ENCODE measurements at places on chromosomes 6 and 20. TPM values are rescaled to one million over a fixed set of nuclear protein-coding genes. Genes with fewer than 3 reads are reported as not detected.

Gene RNF144B
- 37.0 TPM for total RNA-seq

Gene APMAP
- total RNA-seq: 101 TPM

Gene SLX4IP
- total RNA-seq: 6.9 TPM

Gene MAFB
- total RNA-seq: 43.9 TPM

Gene SRF
- 18.1 TPM for total RNA-seq

Gene TFAP2D
- not detected for total RNA-seq

Gene ITCH
- 72.3 TPM for total RNA-seq

Gene BMP2
- total RNA-seq: 3.9 TPM

Gene DNMT3B
- total RNA-seq: 0.96 TPM

Gene OPRL1
- 2.3 TPM for total RNA-seq

Gene ZNF391
- 5.2 TPM for total RNA-seq

Gene BPIFB3
- total RNA-seq: not detected

Gene FAM217A
- total RNA-seq: not detected

Gene SLC26A8
- total RNA-seq: 0.48 TPM

Gene NDRG3
- 18.7 TPM for total RNA-seq

Gene PRR18
- not detected for total RNA-seq

Gene LRRC73
- not detected for total RNA-seq

Gene HS3ST5
- not detected for total RNA-seq

Gene PEDS1
- 18.0 TPM for total RNA-seq

Gene C6orf58
- total RNA-seq: not detected

Gene CTSZ
- 181 TPM for total RNA-seq

Gene MYMX
- total RNA-seq: 3.4 TPM

Gene SOX4
- 71.0 TPM for total RNA-seq

Gene C6orf15
- total RNA-seq: 0.59 TPM

Gene HSPA1B
- total RNA-seq: 376 TPM

Gene KIF16B
- 23.8 TPM for total RNA-seq

Gene BPIFA1
- not detected for total RNA-seq

Gene DNAH8
- under 0.01 TPM for total RNA-seq

Gene TRAPPC3L
- 0.80 TPM for total RNA-seq

Gene ATP6V1G2
- total RNA-seq: 1.8 TPM

Gene PRICKLE4
- 5.3 TPM for total RNA-seq

Gene TOX2
- 7.4 TPM for total RNA-seq

Gene LST1
- 9.8 TPM for total RNA-seq

Gene ASIP
- not detected for total RNA-seq

Gene RSPO3
- total RNA-seq: 16.2 TPM

Gene IL17F
- total RNA-seq: not detected

Gene MEP1A
- not detected for total RNA-seq

Gene PGM3
- 24.9 TPM for total RNA-seq

Gene XKR7
- not detected for total RNA-seq

Gene SASH1
- 145 TPM for total RNA-seq

Gene GHRH
- total RNA-seq: not detected

Gene LRRC1
- total RNA-seq: 37.9 TPM

Gene ARMC12
- 0.29 TPM for total RNA-seq

Gene CCR6
- not detected for total RNA-seq

Gene LCA5
- total RNA-seq: 8.2 TPM

Gene CCM2L
- 9.2 TPM for total RNA-seq

Gene SPATA2
- total RNA-seq: 4.6 TPM

Gene PI3
- total RNA-seq: not detected

Gene EEF1A2
- total RNA-seq: 0.48 TPM

Gene BPIFB4
- total RNA-seq: not detected

Gene SPTLC3
- 7.7 TPM for total RNA-seq

Gene LY6G6D
- total RNA-seq: not detected

Gene BACH2
- 6.2 TPM for total RNA-seq

Gene KHDC1
- 0.32 TPM for total RNA-seq

Gene RUNX2
- 7.3 TPM for total RNA-seq

Gene SIRPB2
- total RNA-seq: 30.9 TPM

Gene SAMHD1
- 380 TPM for total RNA-seq

All from breast epithelium (tissue), 4 donors.